ENCODE measurements at places on chromosomes 16 and 17.
A peak's percentile ranks its signal among the peaks of the same experiment; 100 is the strongest.

- no peak for DNase-seq
Observed at GRCh38 chr17:2227025-2227699, 76.4 kb downstream of the SMG6 start.

GRCh38 chr17:29726715-29727252 is 104.1 kb upstream of the CORO6 start:
- no peak for DNase-seq

DNA sequence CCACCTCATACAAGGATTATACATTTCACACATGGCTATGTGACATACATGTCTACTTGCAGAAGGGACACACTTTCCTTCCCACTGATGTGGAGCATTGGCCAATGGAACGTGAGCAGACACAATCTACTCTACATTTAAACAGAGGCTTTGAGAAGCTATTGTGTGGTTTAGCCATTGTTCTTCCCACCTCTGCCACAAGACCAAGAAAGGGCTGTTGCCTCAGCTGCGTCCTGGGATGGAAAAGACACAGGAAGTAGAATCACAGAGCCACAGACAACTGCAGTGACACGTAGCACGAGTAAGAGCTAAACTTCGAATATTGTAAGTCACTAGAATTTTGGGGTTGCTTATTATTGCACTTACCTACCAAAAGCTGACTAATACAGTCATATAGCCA is 33.3 kb downstream of the PRKCB start:
- DNase-seq: peak; percentile 47

GRCh38 chr17:29571883-29572681 is 3.6 kb downstream of the TP53I13 start:
- DNase-seq: no peak

DNA sequence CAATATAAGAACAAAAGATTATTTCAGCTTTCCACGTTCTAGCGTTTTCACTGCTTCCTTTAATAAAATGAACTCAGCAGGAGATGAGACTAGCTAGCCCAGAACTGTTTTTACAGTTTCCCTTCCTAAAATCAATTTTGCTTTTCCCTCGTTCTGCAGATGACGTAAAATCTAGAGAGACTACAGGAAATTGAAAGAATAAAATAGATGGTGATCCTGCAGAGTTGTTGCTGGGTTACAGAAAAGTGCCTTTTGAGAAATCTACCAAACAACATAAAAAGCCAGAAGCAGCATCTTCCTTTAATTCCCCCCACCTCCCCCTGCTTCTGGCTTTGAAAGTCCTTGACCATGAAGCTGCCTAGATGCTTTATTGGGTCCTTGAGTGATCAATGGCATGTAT is 96.8 kb upstream of the CLEC3A start:
- no peak for DNase-seq

DNA sequence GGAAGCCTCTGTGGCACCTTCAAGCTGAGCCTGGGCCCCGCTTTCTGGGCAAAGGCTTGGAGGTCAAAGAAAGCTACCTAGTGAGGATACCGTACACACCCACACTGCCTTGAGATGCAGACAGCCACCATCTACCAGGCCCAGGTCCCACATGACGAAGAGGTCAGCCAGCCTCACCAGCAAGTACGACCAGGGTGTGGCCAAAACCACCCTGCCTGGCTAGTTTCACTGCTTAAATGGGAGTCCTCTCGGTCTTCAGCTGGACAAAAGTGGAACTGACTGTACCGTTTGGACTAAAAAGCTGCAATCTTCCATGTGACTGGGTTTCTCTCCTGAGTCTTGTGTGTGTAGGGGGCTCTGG is 21.6 kb downstream of the VASN start:
- no peak for DNase-seq

GRCh38 chr17:72021417-72022041 is 99.3 kb upstream of the SOX9 start:
- no peak for DNase-seq

- no peak for DNase-seq
Observed at GRCh38 chr16:49693445-49693844, 162.5 kb downstream of the ZNF423 start.

GRCh38 chr17:57938061-57938502 is 17.1 kb downstream of the CUEDC1 start:
- no peak for DNase-seq

DNA sequence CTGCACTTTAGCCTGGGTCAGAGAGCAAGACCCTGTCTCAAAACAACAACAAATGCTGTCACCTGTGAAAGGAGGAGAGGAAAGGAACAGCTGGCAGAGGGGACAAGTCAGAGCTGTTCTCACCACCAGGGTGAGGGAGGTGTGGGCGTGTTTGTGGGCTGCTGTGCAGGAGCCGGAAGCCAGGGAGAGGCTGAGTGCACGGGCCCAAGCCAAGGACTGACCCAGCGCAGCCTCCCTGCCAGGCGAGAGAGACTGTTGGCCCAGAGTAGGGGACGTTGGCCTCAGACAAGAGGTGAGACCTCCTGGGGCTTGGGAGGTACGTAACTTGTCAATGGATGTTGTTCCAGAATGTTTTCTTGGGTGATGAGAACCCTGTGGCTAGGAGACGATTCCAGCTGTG is 10.7 kb downstream of the SPNS2 start:
- peak; percentile 41 for DNase-seq

DNA sequence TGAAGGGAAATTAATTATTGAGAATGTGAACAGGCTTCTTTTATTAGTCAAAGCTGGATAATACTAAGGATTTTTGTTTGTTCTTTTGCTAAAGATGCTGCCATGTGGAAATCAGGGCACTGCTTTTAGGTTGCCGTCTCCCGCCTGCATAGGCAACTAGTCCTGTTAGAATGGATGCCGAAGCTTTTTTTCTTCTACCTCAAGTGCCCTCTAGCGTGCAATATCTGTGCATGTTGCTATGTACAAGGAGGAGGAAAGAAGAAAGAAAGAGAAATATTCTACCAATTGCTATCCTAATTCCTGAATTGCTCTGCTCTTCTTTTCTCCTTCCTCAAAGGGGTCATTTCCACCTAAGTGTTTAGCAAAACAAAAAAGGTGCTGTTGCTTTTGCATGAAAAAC is 5.2 kb upstream of the CDH8 start:
- no peak for DNase-seq

GRCh38 chr16:13680021-13680889 is 239.7 kb upstream of the ERCC4 start:
- no peak for DNase-seq

- peak; percentile 79 for DNase-seq
Observed at GRCh38 chr16:84175350-84176081, 11.3 kb downstream of the TAF1C start.

DNA sequence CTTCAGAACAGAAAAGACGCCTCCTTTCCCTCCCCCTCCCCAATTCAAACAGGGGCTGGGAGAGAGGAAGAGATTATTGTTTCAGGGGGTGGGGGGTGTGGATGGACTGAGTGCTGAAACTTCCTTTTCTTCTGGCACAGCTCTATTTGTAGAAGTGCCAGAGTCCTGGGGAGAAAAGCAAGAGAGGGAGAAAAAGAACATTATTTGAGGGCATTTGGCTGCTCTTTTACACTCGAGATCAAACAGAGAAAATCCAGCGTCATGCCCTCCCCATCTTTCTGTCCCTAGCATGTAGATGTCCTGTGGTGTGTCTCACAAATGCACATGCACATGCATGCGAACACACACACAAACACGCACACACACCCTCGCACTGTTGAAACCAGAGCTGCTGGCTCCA is 13.0 kb downstream of the ARL4D start:
- DNase-seq: no peak

DNA sequence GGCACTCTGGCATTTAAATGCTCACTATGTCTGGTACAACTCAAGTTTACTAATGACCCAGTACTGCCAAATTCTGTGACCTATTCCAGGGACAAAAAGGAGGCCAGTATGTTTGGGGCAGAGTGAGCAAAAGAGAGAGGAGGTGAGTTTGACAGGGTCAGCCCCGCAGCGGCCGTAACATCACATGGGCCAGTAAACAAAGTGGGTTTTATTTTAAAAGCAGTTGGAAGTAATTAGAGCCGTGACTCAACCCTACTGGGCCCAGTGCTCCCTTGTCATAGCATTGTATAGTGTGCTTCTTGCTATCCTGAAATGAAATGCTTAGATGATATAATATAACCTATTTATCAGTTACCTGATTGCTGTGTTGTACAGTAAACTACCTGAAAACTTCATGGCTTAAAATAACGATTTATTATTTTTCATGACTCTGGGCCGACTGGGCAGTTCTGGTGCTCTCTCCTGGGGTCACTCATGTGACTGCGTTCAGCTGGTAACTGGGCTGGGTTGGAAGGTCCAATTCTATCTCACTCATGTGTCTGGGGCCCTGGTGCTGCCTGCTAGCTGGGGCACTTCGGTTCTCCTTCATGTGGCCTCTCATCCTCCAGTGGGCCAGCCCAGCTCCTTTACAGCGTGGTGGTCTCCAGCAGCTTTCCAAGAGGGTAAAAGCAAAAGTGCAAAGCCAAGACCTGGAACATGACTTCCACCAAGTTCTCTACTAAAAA is 27.4 kb downstream of the IQCK start:
- no peak for DNase-seq

- DNase-seq: peak; percentile 39
Observed at GRCh38 chr16:745739-746138, 4.9 kb upstream of the CIAO3 start.

DNA sequence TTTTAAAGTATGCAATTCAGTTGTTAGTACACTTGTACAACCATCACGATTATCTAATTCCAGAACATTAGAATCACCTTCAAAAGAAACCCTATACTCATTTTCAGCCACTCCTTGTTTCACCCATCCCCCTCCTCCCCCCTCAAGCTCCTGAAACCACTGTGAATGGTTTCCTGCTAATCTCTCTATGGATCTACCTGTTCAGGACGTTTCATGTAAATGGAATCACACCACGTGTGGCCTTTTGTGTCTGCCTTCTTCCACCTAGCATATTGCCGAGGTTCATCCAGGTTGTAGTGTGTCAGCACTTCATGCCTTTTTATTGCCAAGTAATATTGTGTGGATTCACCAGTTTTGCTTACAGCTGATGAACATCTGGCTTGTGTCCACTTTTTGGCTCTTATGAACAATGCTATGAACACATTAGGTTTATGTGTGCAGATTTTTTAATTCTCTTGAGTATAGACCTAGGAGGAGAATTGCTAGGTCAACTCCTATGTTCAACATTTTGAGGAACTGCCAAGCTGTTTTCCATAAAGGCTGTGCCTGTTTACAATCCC is 17.8 kb downstream of the EIF4A3 start:
- no peak for DNase-seq

- DNase-seq: peak; percentile 37
Observed at GRCh38 chr17:5468075-5468473, 708 bp downstream of the DHX33 start.

GRCh38 chr16:70438585-70438968 is 323 bp downstream of the ST3GAL2 start:
- peak; percentile 17 for DNase-seq

DNA sequence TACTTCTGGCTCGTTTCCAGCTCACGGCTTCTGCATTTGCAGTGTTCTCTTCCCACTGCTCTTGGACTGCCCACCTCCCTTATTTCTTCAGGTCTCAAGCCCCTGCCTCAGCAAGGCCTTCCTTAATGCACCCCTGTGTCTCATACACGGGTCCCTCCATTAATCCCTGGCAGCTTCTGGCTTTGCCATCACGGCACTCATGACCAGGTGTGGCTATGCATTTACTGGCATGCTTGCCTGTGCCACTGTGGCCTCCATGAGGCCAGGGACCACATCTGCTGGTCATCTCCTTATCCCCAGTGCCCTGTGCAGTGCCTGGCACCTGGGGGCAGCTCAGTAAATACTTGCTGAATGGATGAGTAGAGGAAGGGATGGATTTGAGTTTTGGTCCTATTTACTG is 114.1 kb downstream of the C16orf78 start:
- DNase-seq: no peak

DNA sequence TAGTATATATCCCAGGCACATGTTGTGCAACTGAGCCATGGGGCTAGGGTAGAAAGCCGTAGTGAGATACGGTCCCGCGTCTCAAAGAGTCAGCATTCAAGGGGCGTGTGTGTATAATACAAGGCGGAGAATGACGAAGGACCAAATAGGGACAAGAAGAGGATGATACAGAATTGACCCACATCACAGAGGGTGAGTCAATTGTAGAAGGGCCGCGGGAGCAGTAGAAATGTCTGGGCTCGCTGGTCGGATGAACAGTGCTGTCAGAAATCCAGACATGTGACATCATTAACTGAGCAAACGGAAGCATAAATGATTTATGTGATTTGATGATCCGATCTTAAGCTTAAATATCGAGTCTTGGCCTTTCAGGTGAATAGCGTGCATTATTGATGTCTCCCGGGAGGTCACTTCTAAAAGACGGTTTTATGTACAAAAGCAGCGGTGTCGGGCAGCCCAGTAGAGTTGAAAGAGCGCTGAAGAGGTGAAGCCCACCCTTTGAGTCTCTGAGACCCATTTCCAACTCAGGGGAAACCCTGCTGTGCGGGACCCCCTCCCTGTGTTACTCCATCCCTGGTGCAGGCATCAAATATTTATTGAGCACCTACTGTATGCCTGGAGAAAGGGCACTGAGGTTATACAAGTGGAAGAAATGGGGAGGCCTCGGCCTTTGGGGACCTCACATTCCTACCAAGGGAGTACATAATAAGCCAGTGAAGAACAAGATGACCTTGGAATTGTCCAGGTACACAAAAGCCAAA is 45.1 kb downstream of the ATP2C2 start:
- DNase-seq: no peak

DNA sequence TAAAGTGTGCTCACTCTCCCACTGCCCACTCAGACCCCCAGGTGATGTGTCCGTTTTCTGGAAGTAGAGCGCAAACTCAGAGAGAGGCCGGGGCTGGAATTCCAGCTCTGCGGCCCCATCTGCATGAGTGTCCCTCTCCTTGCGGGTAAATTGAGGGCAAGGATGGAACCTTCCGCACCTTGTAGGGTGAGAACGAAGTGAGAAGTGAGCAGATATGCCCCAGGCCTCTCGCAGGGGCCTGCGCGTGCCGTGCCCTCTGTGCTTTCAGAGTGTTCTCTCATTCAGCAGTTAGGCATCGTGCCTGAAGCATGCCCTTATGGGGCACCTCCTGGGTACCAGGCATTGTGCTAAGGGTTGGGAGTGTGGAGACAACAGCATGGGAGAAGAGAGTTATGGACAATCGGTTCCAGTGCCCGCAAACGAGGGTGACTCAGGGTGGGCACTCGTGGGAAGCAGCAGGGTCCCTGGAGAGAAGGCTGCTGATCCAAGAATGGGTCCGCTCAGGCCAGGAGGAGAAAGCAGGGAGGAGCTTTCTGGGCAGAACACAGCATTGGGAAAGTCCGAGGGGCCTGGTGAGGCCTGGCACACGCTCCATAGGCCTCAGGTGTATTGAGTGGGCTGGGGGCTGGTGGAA is 23.8 kb downstream of the CMIP start:
- DNase-seq: no peak

GRCh38 chr17:74351552-74352210 is 10.0 kb downstream of the BTBD17 start:
- DNase-seq: peak; percentile 41

DNA sequence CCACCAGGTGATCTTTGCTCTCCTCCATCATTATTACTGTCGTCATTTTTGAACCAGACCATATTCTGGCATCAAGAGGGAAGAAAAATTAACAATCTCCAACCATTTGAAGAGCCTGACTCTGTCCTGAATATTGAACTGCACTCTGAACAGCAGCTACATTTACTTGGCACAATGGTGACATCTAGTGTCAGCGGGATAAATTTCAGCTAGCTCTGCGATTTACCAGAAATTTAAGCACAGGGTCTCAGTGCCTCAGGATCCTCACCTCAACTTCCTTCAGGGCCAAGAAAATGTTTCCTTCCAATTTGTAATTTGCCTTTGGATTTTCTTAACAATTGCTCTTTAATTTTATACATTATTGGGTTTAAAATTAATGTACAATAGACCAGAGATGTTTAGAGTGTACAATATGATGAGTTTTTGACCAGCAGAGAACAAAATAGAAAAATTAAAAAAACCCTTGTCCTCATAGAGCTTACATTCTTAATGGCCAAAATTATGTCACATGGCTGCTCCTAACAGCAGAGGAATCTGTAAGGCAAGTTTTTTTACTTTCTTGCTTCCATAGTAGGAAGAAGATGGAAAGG is 10.7 kb upstream of the ZNF19 start:
- DNase-seq: peak; percentile 60
